ENCODE measurements at places on chromosomes 3 and 15.

GRCh38 chr15:47862402-47862801 lies 145.1 kb downstream of the SEMA6D start:
- no peak for DNase-seq

- peak; percentile 51 for DNase-seq
Observed at GRCh38 chr15:89690276-89691218, at the start of the genes PEX11A and WDR93. PEX11A (minus strand) TSS chr15:89690754; CDS start chr15:89690632, 122 bp downstream. WDR93 (plus strand) TSS chr15:89690811; CDS start chr15:89701747, 10,936 bp downstream.

- no peak for DNase-seq
Observed at GRCh38 chr3:129690406-129690805, 83.9 kb upstream of the PLXND1 start.

- no peak for DNase-seq
Observed at GRCh38 chr3:148998715-148999423, 7.5 kb downstream of the GYG1 start.

GRCh38 chr3:159158213-159158612 lies 356.4 kb downstream of the MFSD1 start:
- DNase-seq, result no peak

GRCh38 chr3:129503471-129504291 lies 24.8 kb upstream of the RHO start:
- no peak for DNase-seq

GRCh38 chr3:158330870-158331269 lies 221.0 kb downstream of the RSRC1 start:
- no peak for DNase-seq

DNA sequence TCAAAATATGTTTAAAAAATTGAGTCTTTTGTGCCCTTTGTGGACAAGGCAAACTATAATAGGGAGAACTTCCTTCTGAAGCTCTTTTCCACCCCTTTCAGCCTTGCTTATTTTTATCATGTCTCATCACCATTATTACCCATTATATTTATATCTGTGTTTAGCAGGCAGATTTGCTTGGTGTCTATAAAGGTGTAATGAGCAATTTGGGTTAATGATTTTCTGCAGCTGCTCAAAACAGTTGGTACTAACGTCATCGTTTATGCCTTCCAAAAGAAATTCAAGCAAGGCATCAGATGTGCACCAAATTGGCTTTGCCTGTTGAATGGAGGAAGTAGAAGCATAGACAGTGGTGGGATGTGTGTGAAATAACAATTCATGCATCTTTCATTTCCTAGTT lies 483.7 kb upstream of the SGO1 start:
- DNase-seq, result no peak

GRCh38 chr15:31465083-31465955 lies 138.7 kb downstream of the KLF13 start:
- DNase-seq, result no peak

- DNase-seq, result no peak
Observed at GRCh38 chr3:55189359-55189801, 261.5 kb upstream of the LRTM1 start.

- DNase-seq, result no peak
Observed at GRCh38 chr3:31133541-31133940, 239.1 kb upstream of the GADL1 start.

GRCh38 chr3:188881954-188882641 lies 289.7 kb upstream of the TPRG1 start:
- DNase-seq, result no peak

GRCh38 chr3:177802151-177802900 lies 605.0 kb upstream of the TBL1XR1 start:
- no peak for DNase-seq

- no peak for DNase-seq
Observed at GRCh38 chr3:170976190-170976519, 50.4 kb downstream of the SLC2A2 start.

DNA sequence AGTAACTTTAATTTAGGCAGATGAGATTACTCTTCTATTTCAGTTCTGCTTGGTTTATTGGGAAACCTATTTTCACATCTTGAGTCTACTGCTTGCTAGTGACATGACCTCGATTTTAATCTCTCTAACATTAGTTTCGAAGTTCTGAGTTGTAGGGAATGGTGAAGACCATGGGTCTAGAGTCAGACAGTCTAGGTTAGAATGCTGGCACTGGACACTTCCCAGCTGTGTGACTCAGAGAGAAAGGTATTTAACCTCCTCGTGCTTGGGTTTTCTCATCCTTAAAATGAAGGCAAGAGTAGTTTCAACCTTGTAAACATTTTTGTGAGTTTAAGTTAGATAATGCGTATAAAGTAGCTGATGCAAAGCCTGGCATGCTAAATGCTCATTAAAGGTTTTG lies 422.1 kb downstream of the GRM7 start:
- no peak for DNase-seq

DNA sequence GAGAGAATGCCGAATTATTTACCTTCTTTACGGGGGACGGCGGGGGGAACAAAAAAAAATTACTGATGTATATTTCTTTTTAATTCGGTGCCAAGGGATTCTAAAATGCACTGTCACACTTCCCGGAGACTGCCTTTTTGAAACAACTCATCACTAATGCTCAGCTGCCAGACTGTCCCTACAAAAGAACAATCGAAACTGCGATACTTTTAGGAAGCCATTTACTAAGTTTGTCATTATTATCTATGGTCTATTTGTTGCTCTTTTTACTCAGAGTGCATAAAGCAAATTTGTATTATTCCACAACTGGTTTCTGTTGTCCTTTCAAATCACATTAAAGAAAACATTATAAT lies 60.8 kb downstream of the TM4SF4 start:
- no peak for DNase-seq

DNA sequence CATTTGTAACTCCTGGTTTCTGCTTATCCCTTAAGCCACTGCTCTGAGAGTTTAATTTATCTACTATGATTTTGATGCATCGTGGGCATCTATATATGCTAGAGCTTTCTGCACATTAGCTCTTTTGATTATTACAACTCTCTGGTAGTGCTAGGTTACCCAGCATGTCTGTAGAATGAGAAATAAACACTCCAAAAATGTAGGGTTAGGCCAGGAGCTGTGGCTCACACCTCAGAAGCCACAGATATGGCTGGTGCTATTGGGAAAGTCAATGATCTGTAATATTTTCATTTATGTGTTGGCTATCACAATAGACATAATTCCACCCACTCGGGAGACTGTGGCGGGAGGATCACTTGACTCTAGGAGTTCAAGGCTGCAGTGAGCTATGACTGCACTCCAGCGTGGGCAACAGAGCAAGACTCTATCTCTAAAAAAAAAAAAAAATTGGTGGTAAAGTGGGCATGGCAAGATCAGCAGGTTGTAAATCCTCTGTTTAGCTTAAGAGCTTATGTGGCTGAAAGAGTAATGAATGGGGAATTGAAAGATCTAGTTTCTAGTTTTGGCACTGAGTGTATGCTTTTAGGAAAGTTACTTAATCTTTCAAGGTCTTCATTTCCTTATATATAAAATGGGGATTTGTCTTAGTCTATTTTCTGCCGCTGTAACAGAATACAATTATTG lies 6.3 kb downstream of the TIGIT start:
- DNase-seq, result no peak

GRCh38 chr3:122942937-122943827 lies 84.4 kb downstream of the SEMA5B start:
- no peak for DNase-seq

DNA sequence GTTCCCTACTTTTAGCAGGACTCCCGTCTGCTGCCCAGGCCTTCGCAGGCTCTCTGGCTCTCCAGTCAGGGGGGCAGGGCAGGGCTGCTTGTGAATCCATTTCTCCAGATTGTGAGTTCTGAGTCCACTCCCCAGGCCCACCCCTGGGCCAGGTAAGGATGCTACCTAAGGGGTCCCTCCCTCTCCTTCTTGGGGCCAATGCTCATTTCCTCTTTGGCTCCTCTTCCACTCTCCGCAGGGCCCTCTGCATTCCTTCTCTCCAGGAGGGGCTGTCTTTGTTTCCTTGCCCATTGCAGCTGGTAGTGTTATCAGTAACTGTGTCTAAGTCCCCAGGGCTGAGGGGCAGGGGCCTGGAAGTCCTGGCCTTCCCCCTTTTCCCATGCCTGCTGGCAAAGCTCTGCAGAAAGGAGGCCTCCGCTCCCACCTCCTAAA lies 13.0 kb upstream of the CACNA2D2 start:
- DNase-seq, result no peak

DNA sequence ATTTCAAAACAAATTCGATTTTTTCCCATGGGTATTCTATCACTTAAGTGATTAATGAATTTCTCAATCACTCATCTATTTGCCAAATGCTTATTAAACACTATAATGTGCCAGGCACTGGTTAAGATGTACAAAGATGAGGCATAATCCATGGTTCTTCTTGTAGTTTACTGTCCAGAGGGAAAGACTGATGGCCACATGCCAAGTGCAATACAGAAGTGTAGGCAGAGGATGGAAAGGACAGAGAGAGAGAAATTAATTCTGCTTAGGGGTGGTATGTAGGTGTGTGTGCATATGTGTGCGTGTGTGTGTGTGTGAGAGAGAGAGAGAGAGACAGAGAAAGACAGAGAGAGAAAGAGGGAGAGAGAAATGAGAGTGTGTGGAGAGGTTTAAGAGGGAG lies 120.8 kb upstream of the CCNL1 start:
- DNase-seq, result no peak

- DNase-seq, result no peak
Observed at GRCh38 chr3:105883798-105884377, 15.1 kb upstream of the CBLB start.

DNA sequence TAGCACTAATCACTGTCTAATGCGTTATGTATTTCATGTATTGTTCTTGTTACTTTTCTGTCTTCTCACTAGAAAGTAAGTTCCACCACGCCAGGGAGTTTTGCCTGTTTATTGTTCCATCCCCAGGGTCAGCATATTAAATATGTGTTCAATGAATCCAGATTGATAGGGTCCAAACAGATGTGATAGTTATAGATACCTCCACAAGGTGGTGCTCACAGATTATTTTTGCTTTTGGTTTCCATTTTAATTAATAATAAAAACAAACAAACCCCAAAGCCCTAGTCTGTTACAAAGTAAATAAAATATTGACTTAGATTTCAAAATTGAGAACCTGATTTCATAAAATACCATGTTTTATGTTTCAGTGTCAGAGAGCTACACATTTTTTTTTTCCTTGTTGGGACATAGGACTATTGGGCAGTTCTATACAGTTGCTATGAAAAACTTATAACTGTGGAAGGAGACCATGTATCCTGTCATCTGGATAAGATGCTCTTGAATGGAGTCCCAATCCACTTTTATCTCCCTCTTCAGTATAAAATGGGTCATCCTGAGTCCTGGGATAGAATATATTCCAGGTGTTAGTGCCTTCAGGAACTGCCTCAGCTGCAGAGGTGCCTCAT lies 12.4 kb downstream of the OTOL1 start:
- DNase-seq, result no peak

DNA sequence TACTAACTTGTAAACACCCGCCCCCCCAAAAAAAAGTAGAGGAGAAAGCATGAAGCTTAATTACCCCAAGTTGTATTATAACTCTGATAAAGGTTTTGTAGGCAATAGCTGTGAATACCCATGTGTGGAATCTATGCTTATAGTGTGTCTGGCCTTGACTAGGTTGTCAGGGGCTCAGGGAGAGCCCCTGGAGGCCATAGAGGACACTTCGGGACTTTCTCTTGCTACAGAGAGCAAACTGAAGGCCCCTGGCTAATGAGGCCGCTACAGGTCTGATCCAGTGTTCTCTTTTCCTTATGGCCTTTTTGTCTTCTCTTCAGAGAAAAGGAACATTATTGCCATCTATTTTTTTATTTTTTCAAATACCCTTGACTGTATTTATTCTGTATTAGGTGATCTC lies 19.1 kb upstream of the SCAANT1 start:
- no peak for DNase-seq

GRCh38 chr3:1734494-1735122 lies 364.1 kb upstream of the CNTN4 start:
- DNase-seq, result no peak

DNA sequence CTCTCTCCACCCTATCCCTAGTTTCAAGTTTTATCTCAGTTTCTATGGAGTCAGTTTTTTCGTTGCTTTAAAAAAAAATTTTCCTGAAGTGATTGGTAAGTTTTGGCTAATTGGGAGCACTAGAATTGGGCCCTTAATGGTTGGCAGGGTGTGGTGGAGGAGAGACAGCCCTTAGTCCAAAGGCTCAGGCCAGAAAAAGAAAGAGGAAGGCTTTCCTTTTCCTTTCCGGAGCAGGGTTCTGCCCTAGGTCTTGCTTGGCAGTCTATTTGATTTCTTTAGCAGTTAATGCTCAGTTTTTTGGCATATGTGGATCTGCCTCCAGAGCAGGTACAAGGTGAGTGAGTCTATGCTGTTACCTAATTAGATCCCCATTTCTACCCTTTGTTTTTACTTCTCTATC lies 22.7 kb downstream of the CTNNB1 start:
- DNase-seq, result no peak

DNA sequence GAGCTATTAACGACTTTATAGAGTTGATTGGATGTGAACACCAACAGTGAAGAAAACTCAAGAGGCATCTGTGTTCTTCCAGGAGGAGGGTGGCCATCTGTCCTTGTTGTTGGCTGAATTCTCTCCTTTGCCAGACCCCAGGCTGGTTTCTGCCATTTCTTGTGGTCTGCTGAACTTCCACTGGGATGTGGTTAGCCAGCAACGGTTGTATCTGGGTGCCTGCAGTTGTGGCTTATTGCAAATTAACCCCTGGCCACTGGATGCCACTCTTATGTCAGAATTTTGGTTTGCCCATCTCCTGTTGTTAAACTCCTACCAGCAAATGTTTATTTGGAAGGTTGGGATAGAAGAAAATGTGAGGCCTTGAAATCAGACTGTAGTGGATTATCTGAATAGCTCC lies 163.6 kb upstream of the TBC1D5 start:
- DNase-seq, result no peak

- no peak for DNase-seq
Observed at GRCh38 chr3:174125267-174125824, 727.8 kb downstream of the NLGN1 start.

GRCh38 chr3:178169421-178169820 lies 366.8 kb upstream of the KCNMB2 start:
- DNase-seq, result no peak

- no peak for DNase-seq
Observed at GRCh38 chr15:71385026-71385425, 269.8 kb downstream of the THSD4 start.

DNA sequence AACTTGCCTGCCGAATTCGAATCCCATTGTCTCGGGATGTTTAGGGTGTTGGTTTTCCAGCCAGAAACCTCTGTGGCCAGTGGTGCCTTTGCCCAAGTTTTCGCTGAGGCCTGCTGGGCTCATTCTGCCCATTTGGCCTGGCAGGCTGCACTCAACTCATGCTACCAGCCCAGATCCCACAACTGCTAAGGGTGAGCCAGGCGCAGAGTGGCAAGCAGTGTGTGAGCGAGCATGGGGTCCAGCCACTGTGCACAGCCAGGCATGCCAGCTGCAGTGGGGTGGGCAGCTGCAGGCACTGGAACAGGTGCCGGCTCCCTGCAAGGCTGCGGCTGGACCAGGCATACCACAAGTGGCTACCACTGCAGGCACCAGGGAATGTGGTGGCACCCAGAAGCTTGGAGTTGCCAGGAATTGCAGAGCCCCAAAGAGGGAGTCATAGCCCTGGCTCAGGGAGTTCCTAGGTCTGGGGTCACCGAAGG lies 151.4 kb upstream of the P2RY1 start:
- DNase-seq, result no peak
